ENCODE measurements at places on chromosomes 12 and 14. TPM values are rescaled to one million over a fixed set of nuclear protein-coding genes. Genes with fewer than 3 reads are reported as not detected.
A peak's percentile ranks its signal among the peaks of the same experiment; 100 is the strongest.

DNA sequence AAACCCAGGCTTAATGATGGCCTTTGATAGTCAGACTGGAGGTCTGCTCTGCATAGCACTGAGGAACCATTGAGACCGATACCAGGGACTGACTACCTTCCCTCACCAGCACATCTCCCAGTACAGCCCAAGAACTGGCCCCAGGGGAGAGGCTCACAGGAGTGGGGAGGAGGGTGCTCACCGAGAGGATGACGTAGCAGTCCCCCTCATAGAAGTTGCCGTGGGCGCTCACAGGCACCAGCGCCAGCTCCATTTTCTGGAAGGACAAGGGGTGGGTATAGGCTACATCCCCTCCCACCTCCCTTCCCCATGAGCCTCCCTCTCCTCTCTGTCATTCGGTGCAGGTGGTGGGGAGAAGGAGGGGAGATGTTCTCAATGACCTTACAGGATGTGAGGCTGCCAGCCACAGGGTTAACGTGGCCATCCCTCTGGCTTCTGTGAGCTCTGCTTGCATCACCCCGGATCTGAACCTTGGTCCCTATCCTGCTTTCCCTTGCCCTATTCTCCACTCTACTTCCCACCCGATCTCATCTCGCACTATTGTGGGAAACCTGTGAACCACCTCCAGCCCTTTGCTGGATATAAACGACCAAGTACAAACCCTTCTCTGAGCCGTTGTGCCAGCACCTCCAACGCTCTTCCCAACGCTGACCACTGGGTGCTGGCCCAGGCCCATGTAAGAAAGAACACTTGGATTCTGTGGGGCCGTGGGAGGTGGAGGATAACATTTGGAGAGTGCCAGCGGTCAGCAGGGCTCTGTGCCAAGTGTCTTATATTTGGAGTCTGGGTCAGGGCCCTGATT is 4.4 kb downstream of the AVIL start:
- DNase-seq: no peak

DNA sequence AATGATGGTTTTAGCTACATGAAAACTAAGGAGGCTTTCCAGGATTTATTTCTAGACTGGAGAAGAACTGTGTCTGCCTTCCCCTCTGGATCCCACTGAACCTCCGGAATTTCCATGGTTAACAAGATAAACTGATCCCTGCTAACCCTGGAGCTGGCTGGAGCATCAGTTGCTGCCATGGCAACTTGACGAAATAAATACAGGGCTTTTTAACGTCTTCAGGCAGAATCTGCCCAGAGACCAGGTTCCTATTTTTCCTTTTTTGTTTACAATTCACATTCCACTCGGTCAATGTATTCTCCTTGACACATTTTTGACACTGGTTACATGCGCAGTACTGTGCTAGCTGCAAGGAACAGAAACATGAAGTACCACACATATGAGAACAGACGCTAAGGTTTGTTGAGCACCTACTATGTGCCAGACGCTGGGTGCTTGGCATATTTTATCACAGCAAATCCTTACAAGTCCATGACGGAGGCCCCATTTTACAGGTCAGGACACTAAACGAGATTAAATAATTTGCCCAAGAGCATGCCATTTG is 1.7 kb downstream of the C14orf132 start:
- DNase-seq: no peak

DNA sequence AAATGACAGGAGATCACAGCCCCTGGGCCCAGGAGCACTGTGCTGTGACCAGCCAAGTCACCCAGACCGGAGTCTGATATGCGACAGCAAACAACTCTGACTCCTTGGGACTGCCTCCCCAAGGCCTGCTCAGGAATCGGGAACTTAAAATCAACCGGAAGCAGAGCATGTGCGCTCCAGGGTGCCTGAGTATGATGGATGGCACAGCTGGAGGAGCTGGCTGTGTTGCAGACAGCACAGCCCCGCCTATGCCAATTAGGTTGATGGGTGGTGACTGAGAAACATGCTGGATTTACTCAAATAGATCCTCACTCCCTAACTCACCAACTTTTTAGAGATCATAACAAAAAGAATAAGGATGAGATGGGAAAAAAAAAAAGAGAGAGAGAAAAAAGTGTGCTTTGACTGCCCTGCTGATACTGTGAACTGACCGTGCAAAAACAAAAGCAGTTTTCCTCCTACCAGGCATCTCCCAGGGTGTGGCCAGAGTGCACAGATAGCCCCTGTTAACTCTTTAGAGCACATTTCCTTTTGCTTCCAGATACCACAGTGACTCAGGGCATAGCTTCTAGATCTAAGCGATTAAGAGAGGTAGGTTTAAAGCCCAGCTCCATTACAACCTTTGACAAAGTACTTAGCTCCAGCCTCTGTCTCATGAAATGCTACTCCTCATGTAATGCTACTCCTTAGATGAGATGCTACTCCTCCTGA is 27.4 kb upstream of the STON2 start:
- DNase-seq: peak; percentile 48

- no peak for DNase-seq
These were observed 23.0 kb downstream of the ZFHX2 start for GRCh38 chr14:23528555-23528954.

GRCh38 chr14:91352728-91353692 is 64.6 kb downstream of the CCDC88C start:
- DNase-seq: no peak

- no peak for DNase-seq
These were observed 414.8 kb downstream of the SLC6A15 start for GRCh38 chr12:84497819-84498218.

GRCh38 chr14:91129261-91129660 is 15.4 kb downstream of the DGLUCY start:
- no peak for DNase-seq

DNA sequence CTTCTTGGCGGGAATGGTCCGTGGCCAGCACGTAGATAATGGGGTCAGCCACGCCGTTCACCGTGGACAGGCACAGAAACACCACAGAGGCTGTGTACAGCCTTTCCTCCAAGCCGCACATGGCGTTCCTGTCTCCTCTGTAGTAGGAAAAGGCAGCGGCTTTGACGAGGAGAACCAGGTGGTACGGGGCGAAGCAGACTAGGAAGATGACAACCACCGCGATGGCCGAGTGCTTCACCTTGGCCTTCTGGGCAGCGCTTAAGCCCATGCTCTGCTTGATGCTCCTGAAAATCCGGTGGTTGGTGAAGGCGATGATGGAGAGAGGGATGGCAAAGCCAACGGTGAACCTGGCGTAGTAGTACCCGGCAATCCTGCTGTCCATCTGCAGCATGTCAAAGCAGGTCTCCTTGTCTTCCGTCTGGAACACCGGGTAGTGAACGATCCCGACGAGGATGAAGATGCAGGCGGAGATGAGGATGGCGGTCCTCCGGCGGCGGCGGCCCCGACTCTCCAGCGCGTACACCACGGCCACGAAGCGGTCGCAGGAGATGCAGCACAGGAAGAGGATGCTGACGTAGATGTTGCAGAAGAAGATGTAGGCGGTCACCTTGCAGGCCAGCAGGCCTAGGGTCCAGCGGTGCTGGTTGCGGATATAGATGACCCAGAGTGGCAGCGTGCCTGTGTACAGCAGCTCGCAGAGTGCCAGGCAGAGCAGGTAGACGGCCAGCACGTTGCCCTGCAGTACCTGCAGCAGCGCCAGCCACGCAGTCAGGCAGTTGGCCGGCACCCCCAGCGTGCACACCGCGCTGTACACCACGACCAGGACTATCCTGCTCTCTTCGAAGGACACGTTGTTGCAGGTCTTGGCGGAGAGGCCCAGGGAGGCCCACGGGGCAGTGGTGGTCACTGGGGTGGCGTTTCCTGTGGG is 13.8 kb downstream of the GPR132 start:
- DNase-seq: peak; percentile 41

DNA sequence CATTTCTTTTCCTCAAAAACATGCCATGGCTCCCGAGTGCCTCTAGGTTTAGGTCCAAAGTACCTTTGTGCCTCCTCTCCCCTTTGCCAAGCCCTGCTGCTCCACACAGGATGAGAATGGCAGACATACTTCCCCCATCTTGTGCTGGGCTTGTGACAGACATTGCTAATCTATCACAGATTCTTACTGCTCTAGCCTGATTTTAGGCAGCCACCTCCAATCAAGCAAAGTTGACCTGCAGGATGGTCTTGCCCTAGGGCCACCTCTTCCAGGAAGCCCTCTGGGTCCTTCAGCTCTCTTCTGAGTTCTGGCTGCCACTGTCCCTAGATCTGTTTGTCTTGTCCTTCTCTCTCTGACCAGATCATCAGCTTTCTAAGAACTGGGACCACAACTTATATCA is 20.5 kb downstream of the FOXN4 start:
- DNase-seq: no peak

DNA sequence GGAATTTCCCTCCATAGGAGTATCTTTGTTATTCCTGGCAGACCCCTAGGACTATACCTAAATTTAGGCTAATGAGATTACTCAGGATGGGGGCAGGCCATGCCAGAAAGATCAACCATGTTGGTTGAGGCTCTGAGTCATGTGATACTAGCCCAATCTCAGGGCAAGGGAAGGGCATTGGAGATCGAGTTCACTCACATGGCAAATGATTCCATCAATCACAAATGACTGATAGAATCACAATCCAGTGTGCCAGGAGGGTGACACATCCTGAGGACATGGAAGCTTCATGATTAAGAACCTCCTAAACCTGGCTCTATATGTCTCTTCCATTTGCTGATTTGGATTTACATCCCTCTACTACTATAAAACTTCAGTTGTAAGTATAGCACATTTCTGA is 182.3 kb downstream of the NTF3 start:
- DNase-seq: no peak

DNA sequence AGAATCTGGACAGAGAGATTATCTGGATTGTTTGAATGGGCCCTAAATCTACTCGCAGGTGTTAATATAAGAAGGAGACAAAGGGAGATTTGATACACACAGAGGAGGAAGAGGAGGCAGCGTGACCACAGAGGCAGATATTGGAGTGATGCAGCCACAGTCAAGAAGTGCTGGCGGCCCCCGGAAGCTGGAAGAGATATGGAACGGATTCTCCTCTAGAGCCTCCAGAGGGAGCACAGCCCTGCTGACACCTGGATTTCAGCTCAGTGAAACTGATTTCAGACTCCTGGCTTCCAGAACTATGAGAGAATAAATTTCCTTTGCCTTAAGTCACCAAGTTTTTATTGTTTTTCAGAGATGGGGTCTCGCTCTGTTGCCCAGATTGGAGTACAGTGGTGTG is 9.2 kb upstream of the TC2N start:
- DNase-seq: no peak

DNA sequence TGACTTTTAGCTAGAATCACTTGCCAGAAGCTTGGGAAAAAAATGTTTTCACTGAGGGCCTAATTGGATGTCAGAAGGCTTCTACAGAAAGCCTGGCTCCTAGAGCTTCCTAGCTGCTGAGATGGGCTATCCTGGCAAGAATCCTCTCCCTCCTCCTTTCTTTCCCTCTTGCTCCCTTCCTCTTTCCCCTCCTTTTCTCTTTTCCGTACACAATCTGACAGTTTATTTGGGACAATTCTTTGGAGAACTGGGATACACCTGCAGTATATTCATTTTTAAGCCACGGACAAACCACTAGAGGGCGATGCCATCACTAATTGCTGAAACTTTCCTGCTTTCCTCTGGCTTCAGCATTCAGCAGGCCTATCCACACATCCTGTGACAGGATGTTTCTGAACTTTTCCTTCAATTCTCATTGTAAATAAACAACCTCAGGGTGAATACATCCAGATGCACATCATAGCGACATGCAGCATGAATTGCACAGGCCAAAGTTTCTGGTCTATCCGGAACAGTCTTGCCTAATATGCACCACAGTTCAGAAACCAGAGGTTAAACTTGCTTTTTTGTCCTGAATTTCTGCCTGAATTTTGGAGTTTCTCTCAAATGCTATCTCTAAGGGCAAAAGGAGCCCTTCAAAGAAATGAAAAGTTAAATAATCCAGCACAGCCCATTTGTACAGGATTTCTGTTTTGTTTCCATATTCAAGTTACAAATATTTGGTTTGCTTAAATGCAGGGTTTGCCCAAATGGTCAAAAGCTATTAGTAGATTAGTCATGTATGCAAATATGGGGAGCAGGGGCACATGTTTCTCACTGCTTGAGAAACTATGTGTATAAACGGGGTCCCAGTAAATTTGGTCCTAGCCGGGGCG is 142.8 kb downstream of the PAWR start:
- DNase-seq: no peak

DNA sequence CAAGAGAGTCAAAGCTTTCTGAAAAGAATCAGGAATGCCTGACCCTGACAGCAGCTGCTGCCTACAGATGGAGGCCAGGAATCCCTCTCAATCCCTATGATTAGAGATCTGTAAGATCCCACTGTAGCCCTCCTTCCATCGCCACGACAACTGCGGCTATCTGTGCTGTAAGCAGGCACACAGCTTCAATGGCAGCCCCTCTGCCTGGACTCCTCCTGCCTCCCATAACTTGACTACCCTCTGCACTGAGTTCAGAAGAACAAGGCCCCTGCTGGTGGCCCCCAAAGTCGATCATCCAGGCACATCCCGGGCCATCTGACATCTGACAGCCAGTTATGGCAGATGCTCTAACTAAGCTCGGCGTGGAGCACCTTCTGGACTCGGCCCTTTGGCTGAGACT is 2.9 kb downstream of the CLMN start:
- DNase-seq: peak; percentile 26

GRCh38 chr12:74689071-74689655 is 151.5 kb downstream of the ATXN7L3B start:
- DNase-seq: no peak

DNA sequence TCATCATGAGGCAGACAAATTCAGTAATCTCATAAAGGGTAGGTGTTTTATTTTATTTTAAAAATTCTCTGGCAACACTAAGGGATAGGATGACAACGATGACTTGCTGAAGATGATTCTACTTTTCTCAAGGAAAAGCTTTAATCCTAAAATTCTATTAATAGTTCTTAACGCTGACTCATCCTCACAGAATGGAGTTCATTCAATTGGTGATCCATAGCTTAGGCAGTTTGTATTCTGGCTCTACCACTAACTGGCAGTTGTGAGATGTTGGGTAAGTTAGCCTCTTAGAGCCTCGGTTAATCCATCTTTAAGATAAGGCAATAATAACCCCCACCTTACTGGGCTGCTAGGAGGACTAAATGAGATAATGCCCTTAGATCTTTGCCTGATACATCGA is 116.3 kb downstream of the RTN1 start:
- DNase-seq: no peak

DNA sequence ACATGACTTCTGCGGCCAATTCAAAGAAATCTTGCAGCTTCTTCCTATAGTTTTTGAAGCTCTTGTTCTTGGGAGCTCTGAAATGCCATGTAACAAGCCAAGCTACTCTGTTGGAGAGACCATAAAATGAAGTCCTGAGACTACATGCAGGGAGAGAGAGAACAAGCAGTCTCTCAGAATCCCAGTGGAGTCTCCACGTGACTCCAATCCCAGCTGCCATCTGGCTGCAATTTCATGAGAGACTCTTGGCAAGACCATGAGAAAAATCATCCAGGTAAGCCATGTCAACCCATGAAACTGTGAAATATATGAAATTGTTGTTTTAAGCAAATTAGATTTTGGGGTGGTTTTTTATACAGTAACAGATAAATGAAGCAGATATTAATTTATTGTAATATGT is 54.4 kb downstream of the KLRG1 start:
- no peak for DNase-seq

Gene PROX2
- 0.12 TPM for total RNA-seq

Gene CD4
- 80.3 TPM for total RNA-seq

Gene ABHD12B
- total RNA-seq: not detected

Gene ACRBP
- 7.2 TPM for total RNA-seq

Gene SAV1
- total RNA-seq: 39.3 TPM

Gene KICS2
- total RNA-seq: 8.6 TPM

Gene EEF1AKMT3
- total RNA-seq: 6.8 TPM

Gene RAB35
- 48.2 TPM for total RNA-seq

Gene MAP3K9
- total RNA-seq: 9.4 TPM
